ENCODE measurements at places on chromosomes 5 and 9. TPM values are rescaled to one million over a fixed set of nuclear protein-coding genes. Genes with fewer than 3 reads are reported as not detected.

PCDHGC4 gene
- polyA plus RNA-seq, result 4.2 TPM

CDC20B gene
- not detected for polyA plus RNA-seq

PCSK1 gene
- polyA plus RNA-seq, result 0.04 TPM

PCDHB4 gene
- polyA plus RNA-seq, result 0.30 TPM

PDE6A gene
- 0.04 TPM for polyA plus RNA-seq

SCGB3A1 gene
- 0.57 TPM for polyA plus RNA-seq

DNA sequence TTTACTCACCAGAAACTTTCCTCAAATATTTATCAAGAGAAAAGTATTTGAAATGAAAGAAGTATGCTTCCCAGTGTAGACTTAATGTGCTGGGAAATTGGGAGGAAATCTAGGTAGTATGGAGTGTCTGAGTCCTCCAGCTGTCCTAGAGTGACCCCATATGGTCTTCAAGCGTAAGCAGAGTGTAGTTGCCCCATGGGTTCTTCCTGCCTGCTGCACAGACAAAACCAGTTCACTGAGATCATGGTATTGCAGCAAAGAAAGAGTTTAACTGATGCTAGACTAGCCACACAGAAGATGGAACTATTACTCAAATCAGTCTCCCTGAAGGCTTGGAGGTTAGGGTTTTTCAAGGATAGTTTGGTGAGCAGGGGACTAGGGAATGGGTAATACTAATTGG is 114.9 kb upstream of the PRLR start:
- no peak for DNase-seq

DNA sequence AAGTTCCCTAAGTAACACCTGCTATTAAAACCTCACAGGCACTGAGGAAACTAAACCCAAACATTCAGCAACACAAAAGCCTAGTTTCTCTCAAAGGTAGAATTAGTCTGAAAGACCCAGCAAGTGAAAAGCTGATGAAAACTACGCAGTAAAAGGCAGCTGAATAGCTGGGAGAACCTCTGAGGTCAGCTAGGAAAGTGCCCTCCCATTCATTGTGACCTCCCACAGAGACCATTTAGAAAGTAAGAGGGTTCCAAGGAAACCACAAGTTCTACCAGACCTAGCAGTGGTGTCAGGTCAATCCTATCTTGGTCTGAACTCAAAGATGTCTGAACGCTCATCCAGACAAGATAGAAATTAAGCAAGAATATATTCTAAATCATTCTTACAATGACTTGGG is 144.7 kb downstream of the SSBP2 start:
- no peak for DNase-seq

DNA sequence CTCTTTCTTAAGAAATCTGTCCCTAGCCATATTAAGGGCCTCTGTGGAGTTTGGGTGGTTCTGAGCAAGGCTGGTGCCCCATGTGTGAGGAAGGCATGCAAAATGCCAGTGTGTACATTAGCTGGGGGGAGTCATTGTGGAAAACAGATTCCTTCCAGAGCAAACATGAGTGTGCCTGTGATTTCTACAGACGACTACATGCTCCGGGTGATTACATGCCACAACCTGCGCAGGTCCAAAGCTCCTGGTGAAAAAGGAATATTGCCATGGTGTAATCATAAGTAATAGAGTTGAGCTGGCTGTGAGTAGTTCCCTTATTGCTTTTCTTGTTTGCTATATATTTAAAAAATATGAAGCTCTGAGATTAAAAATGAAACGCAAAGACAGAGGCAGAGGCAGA is 102.1 kb downstream of the ACER2 start:
- DNase-seq, result no peak

- no peak for DNase-seq
Observed at GRCh38 chr5:137316346-137316736, 182.8 kb downstream of the SPOCK1 start.

- DNase-seq, result no peak
Observed at GRCh38 chr5:39255406-39255805, 36.0 kb upstream of the FYB1 start.

DNA sequence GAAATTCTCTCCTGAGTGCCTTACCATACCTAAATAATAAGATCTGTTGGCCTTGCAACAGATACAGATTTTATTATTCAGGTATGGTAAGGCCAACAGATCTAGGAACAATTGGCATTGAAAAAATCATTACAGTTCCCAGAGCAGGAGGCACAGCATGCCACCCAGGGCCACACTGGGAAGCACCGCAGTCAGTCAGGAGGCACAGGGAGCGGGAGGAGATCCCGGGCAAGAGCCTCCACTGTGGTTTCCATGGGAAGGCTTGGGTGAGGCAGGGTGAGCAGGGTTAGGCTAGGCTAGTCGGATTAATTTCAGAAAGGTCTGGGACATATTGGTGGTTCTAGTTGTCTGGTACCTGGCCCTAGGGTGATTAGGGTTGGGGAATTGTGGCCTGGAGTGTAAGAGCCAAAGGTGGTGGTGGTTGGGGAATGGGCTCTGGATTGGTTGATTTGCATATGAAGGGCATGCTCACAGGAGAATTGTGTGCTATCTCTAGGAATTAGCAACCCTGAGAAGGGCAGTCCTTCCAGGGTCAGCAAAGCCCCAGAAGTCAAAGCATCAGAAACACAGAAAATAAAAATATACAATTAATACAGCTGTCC is 111.4 kb downstream of the PDE8B start:
- DNase-seq, result no peak

DNA sequence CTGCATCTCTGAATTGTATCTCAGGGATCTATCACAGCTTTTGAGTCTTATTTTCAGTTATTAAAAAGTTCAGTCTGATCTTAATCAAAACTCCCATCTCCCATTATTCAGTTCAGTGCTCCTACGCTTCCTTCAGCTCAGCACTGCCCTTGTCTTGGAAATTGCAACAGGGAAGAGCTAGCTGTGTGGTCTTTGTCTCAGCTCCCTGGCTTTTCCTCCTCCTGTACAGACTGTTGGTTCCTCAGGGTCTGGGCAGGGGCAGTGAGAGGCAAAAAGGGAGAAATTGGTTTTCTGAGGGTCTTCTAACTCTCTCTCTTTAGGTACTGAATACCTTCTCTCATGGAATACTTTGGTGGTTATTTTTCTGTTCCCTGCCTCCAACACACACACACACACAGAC is 48.2 kb downstream of the PDE8B start:
- no peak for DNase-seq

DNA sequence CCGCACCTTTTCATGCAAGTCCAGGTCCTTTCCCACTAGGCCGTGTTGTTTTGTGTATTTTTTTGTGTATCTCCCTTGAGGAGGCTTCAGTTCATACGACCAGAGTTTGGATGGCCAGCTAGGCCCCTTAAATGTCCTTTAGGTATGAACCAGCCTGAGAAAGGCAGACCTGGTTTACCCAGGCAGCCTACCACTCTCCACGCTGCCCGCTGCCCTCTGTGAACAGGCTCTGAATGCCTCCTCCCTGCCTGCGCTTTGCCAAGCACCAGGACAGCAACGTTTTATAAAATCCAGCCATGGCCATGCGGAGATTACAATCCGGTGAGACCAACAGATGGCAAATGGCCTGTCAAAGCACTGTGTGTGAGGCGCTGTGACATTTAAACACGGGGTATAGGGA is 626 bp upstream of the CLTB start:
- no peak for DNase-seq

GRCh38 chr5:107900721-107901120 is 230.0 kb upstream of the EFNA5 start:
- DNase-seq, result no peak
